Melanocyte of skin (primary cell): ENCODE measurements at places on chromosomes 1 and 21. TPM values are rescaled to one million over a fixed set of nuclear protein-coding genes. Genes with fewer than 3 reads are reported as not detected.

Gene PLK3
- total RNA-seq, result 23.0 and 23.8 TPM in 2 replicates

Gene CRYZL1
- 14.1 and 22.2 TPM in 2 replicates for total RNA-seq

Gene LRP8
- total RNA-seq, result 32.3 and 89.4 TPM in 2 replicates

Gene GUCA2B
- not detected in 2 replicates for total RNA-seq

Gene NDUFV3
- total RNA-seq, result 62.6 and 73.4 TPM in 2 replicates

Gene ERO1B
- 2.2 and 3.7 TPM in 2 replicates for total RNA-seq

Gene TGFB2
- 1.7 and 2.9 TPM in 2 replicates for total RNA-seq

Gene HES3
- total RNA-seq, result not detected in 2 replicates

Gene RUNX3
- total RNA-seq, result 12.4 and 17.1 TPM in 2 replicates

Gene LCE1F
- total RNA-seq, result not detected in 2 replicates

Gene RAP1GAP
- total RNA-seq, result 11.3 and 12.0 TPM in 2 replicates

Gene TCHH
- total RNA-seq, result not detected in 2 replicates

Gene ZNHIT6
- 8.7 and 11.3 TPM in 2 replicates for total RNA-seq

Gene FAM177B
- under 0.01 TPM in 1 of 2 replicates, not detected in the other for total RNA-seq

Gene MEX3A
- total RNA-seq, result 3.7 and 4.0 TPM in 2 replicates

Gene SPATA6
- 10.3 and 23.6 TPM in 2 replicates for total RNA-seq

Gene S100A9
- not detected in 2 replicates for total RNA-seq

Gene FLG2
- total RNA-seq, result not detected in 2 replicates

Gene MEF2D
- total RNA-seq, result 17.6 and 19.7 TPM in 2 replicates

Gene RPS27
- total RNA-seq, result 1,165 and 1,166 TPM in 2 replicates

Gene THEM5
- not detected in 2 replicates for total RNA-seq

Gene DCST2
- not detected in 2 replicates for total RNA-seq

Gene SPATA1
- 1.0 and 2.2 TPM in 2 replicates for total RNA-seq

Gene GCSAML
- total RNA-seq, result under 0.01 TPM in 1 of 2 replicates, not detected in the other

Gene KRTAP12-4
- total RNA-seq, result not detected in 2 replicates

Gene CHD5
- under 0.01 TPM in 1 of 2 replicates, not detected in the other for total RNA-seq

Gene KMO
- 2.2 and 6.9 TPM in 2 replicates for total RNA-seq

Gene ERICH3
- not detected in 2 replicates for total RNA-seq

Gene RIPPLY3
- total RNA-seq, result not detected in 2 replicates
